Astrocyte (in vitro differentiated cells and primary cell): ENCODE measurements at places on chromosomes 13 and 19. TPM values are rescaled to one million over a fixed set of nuclear protein-coding genes. Genes with fewer than 3 reads are reported as not detected.

GRCh38 chr13:79909644-79910043 lies 428.7 kb downstream of the NDFIP2 start:
- no peak for DNase-seq
- H3K4me3 ChIP-seq = no peak overlapping the region
- peaks cover 4% of the 10 kb centered on the region for H3K4me1 ChIP-seq
- no peak overlapping the region for H3K27ac ChIP-seq
- no peaks in the 10 kb centered on the region for H3K36me3 ChIP-seq

DNA sequence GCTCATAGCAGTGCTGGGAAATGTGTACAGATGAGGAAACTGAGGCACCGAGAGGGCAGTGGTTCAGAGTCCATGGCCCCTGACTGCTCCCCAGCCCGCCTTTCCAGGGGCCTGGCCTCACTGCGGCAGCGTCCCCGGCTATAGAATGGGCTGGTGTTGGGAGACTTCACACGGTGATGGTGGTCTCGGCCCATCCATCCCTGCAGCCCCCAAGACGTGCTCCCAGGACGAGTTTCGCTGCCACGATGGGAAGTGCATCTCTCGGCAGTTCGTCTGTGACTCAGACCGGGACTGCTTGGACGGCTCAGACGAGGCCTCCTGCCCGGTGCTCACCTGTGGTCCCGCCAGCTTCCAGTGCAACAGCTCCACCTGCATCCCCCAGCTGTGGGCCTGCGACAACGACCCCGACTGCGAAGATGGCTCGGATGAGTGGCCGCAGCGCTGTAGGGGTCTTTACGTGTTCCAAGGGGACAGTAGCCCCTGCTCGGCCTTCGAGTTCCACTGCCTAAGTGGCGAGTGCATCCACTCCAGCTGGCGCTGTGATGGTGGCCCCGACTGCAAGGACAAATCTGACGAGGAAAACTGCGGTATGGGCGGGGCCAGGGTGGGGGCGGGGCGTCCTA lies 15.9 kb downstream of the LDLR start:
- no peaks in the 10 kb centered on the region for H3K27me3 ChIP-seq
- H3K27ac ChIP-seq = no peak overlapping the region
- peaks cover 50% of the 10 kb centered on the region for H3K36me3 ChIP-seq
- no peak for DNase-seq

GRCh38 chr13:105363261-105364190 lies 1171.9 kb downstream of the EFNB2 start:
- H3K4me3 ChIP-seq = peak overlapping the region; percentile 26
- H3K27ac ChIP-seq = no peak overlapping the region
- no peak for DNase-seq
- no peaks in the 10 kb centered on the region for H3K27me3 ChIP-seq

- no peaks in the 10 kb centered on the region for H3K4me1 ChIP-seq
- H3K4me3 ChIP-seq = no peak overlapping the region
- no peaks in the 10 kb centered on the region for H3K36me3 ChIP-seq
- H3K27me3 ChIP-seq = no peaks in the 10 kb centered on the region
- H3K27ac ChIP-seq = no peak overlapping the region
Observed at GRCh38 chr19:3748965-3749364, 12.5 kb downstream of the APBA3 start.

Gene FPR1
- total RNA-seq = not detected in 2 replicates

- no peaks in the 10 kb centered on the region for H3K27me3 ChIP-seq
- H3K4me1 ChIP-seq = peaks cover 29% of the 10 kb centered on the region
- peaks cover 3% of the 10 kb centered on the region for H3K36me3 ChIP-seq
- peak within 1 kb of the TSS; percentile 97 for H3K4me3 ChIP-seq
- peak within 1 kb of the TSS; percentile 65 for H3K27ac ChIP-seq
Observed at GRCh38 chr19:42242512-42243409, at the start of gene GSK3A. TSS of gene GSK3A (minus strand) at chr19:42242602. CDS start at chr19:42242465, 137 bp downstream.
